ENCODE measurements at places on chromosomes 4 and X. TPM values are rescaled to one million over a fixed set of nuclear protein-coding genes. Genes with fewer than 3 reads are reported as not detected.

The FOXP3 gene
- 0.12 TPM for total RNA-seq

The NWD2 gene
- not detected for total RNA-seq

The KCTD8 gene
- total RNA-seq: not detected

The TLR8 gene
- not detected for total RNA-seq

The ATOH1 gene
- not detected for total RNA-seq

The SCRG1 gene
- not detected for total RNA-seq

The NMU gene
- total RNA-seq: 0.60 TPM

The BBS12 gene
- total RNA-seq: 3.0 TPM

The VCX3A gene
- total RNA-seq: not detected

The GYG2 gene
- total RNA-seq: 4.2 TPM

The CFAP299 gene
- total RNA-seq: not detected

The FAM9B gene
- not detected for total RNA-seq

The MMRN1 gene
- total RNA-seq: not detected

The COPS4 gene
- total RNA-seq: 24.1 TPM

The SLC25A5 gene
- 753 TPM for total RNA-seq

The UCHL1 gene
- 906 TPM for total RNA-seq

The HSPA4L gene
- 10.3 TPM for total RNA-seq

The FAM184B gene
- not detected for total RNA-seq

The TBC1D9 gene
- total RNA-seq: 8.7 TPM

The HPGDS gene
- total RNA-seq: not detected

The DCLK2 gene
- total RNA-seq: 9.3 TPM

The PPP1R2C gene
- not detected for total RNA-seq

The BANK1 gene
- total RNA-seq: 0.89 TPM

The HHIP gene
- 0.84 TPM for total RNA-seq

The NLGN3 gene
- total RNA-seq: 0.94 TPM

The OTUD6A gene
- not detected for total RNA-seq

The DOK7 gene
- total RNA-seq: 0.34 TPM

The DMRTC1B gene
- not detected for total RNA-seq

The SAGE1 gene
- total RNA-seq: not detected

The ARR3 gene
- total RNA-seq: not detected

The STK26 gene
- 9.6 TPM for total RNA-seq

The GDI1 gene
- 95.4 TPM for total RNA-seq

The TLR1 gene
- 0.89 TPM for total RNA-seq

The GPRASP1 gene
- 0.30 TPM for total RNA-seq

The EGFL6 gene
- not detected for total RNA-seq

The RPA4 gene
- total RNA-seq: 0.25 TPM

The TEX11 gene
- total RNA-seq: not detected

The QRFPR gene
- 0.08 TPM for total RNA-seq

The SH3RF1 gene
- total RNA-seq: 10.6 TPM

The AWAT2 gene
- not detected for total RNA-seq

The OPN1MW3 gene
- not detected for total RNA-seq

The SYP gene
- total RNA-seq: 3.1 TPM

The RASL11B gene
- not detected for total RNA-seq

The H2BW2 gene
- total RNA-seq: not detected

The TMPRSS11B gene
- total RNA-seq: not detected

The RNF128 gene
- total RNA-seq: not detected

The FHIP1A gene
- total RNA-seq: 0.22 TPM

The SH3D19 gene
- 28.1 TPM for total RNA-seq

The TADA2B gene
- 13.4 TPM for total RNA-seq

The IBSP gene
- total RNA-seq: not detected

Data from A549 treated with DMSO at 1 μM for 4 hours (cell line).